ENCODE measurements at places on chromosomes 5 and 9.
A peak's percentile ranks its signal among the peaks of the same experiment; 100 is the strongest.

- no peak for DNase-seq
Observed at GRCh38 chr9:14346231-14346791, 32.4 kb upstream of the NFIB start.

GRCh38 chr5:109852371-109853155 lies 162.8 kb downstream of the MAN2A1 start:
- DNase-seq: no peak

- no peak for DNase-seq
Observed at GRCh38 chr5:54837981-54838380, 147.4 kb downstream of the ESM1 start.

DNA sequence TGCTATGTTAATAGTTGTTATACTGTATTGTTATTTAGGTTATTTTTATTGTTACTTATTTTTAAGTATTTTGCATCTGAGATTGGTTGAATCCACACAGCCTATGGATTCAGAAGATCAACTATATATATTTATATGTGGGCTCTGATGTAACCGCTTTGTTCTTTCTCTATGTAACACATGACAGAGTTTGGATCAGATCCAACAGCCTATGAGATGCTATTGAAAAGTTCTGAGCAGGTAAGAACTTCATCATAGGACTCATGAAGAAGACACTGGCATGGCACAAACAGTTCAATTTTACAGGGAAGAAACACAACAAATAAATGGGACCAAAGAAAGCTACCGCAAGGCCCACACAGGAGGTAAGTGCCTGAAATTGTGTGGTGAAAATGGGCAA lies 93.4 kb downstream of the GNAQ start:
- no peak for DNase-seq

DNA sequence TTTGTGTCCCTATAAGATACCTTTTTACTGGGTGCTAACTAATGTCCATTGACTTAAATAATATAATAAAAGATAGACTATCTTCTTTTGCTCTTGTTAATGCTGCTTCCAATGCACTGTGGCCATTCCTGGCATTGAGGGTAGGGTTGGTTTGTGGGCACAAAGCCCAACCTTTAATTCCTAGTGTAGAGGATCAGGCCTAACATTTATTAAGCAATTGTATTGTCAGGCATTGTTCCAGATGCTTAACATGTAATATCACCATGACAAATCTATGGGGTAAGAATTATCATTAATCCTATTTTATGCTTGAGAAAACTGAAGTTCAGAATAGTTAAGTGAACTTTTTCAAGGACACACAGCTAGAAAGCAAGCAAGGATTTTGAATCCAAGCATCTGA lies 60.4 kb upstream of the GPBP1 start:
- DNase-seq: no peak

- no peak for DNase-seq
Observed at GRCh38 chr9:97558701-97559101, 57.2 kb downstream of the TMOD1 start.

- no peak for DNase-seq
Observed at GRCh38 chr9:127680226-127680625, 26.6 kb upstream of the CFAP157 start.

GRCh38 chr5:131303537-131303936 lies 39.7 kb downstream of the CDC42SE2 start:
- DNase-seq: no peak

GRCh38 chr9:93321220-93321610 lies 130.3 kb upstream of the FAM120A start:
- no peak for DNase-seq

GRCh38 chr5:98635656-98636055 lies 137.8 kb upstream of the RGMB start:
- DNase-seq: no peak

- no peak for DNase-seq
Observed at GRCh38 chr9:137108608-137109249, 5.8 kb downstream of the DPP7 start.

GRCh38 chr9:109816490-109816889 lies 36.5 kb downstream of the PALM2AKAP2 start:
- no peak for DNase-seq

- DNase-seq: no peak
Observed at GRCh38 chr5:44332285-44332971, 56.8 kb downstream of the FGF10 start.

DNA sequence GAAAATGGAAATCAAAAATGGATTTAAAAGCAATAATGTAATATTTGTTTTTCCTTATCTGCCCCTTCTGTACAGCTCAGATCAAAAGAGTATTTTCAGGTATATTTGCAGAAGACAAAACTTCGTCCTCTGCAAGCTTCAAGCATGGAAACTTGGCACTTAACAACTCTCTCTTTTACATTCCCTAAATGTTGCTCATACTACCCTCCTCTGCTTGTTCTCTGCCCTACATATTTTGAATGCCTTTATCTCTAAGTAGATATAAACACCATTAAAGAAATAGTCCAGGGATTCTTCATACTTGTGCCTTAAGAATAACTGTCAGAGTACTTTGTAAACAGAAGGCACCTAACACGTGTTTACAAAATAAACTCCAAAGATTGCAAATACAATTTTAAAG lies 19.2 kb upstream of the SMC2 start:
- no peak for DNase-seq

DNA sequence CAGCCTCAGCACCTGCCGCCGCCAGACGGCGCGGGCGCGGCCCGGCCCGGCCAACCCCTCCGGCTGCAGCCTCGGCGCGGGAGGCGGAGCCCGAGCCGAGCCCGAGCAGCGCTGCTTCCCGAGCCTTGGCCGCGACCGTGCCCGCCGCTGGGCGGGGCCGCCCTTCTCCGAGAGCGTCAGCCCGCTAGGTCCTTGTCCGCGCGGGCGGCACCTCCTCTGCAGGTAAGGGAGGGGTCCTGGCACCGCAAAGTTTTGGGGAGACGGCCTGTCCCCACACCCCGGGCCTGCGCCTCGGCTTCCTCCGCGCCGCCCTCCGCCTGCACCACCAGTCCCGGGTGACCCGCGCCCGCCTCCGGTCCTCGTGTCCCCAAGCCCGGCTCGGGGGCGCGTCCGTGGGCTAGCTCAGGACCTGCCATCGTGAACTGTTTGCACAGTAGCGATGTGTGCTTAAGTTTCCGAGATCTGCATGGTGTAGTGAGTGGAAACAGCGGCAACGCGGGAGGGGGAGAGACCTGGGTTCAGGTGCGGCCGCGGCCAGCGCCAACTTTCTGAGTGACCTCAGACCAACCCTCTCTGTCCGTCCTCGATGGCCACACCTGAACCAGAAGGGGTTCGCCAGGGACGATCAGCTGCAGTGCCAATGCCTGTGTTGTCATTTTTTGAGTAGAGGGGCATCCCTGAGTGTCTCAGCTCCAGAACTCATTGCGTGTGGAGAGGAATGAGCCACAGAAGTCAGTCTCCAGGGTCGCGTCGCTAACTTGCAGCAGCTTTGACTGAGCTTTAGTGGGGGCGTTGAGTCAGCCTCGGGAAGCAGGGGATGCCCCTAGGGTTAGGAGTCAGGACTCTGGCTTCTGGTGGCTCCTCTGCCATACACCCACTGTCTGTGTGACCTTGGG lies at the start of gene FRMPD1:
Gene FRMPD1 (plus strand): TSS at position 82 of the 896 bp plus-strand sequence. CDS start 41,688 bp downstream, outside the sequence.
- peak; percentile 49 for DNase-seq

DNA sequence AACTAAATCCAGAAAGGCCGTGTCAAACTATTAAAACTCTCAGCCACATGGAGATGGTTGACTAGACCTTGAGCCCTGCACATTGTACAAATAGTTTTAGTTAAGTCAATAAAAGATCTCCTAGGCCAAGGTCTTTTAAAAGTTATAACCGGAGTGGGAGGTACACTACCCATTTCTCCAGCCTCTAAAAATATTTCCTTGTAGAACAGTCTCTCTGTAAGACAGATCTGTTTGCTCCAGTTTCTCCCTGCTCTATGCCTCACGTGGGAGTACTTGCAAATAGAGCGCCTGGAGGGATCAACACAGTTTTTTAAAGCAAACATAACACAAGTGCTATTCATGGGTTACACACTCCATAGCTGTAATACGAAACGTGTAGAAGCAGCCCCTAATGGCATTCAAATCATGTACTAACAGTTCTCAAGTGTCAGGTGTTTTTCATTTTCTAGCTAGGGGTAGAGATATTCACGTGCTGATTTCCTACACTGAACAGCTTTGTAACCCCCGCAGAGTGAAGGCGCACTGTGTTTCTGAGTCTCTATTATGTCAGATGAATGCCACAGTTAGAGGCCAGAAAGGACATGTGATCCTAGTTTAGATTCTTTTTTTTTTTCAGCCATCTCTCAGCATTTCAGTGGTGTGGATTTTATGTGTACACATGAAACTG lies 703.4 kb upstream of the GRAMD2B start:
- no peak for DNase-seq

DNA sequence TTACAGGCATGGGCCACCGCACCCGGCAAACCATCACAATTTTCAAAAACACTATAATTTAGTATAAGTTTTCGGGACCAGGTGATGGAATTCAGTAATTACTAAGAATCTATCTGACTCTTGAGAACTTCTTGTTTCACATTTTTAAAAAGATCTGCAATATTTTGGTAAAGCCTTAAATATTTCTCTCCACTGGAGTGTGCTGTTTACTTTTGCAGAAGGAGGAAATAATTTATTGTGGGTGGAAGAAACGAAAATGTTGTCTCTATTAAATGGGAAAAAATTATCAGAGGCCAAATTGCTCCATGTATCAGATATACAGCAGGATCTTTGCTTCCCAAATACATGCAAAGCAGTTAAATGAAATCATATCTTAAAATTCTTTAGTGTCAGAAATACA lies 566.8 kb upstream of the CYLC2 start:
- no peak for DNase-seq

DNA sequence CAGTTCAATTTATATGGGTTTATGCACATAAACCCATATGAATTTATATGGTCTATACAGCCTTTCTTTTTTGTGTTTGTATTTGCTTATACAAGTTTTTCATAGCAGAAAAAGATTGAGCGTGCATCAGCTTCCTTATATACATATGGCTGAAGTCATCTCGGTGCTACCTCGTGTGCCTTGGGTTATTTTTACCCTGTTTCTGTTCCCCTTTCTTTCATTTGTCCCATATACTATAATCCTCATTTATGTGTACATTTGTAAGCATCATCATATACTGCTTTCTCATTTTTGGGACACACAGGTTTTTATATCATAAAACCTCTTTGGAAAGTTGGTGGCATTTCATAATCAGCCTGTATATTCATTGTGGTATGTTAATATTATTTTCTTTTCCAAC lies 107.8 kb upstream of the ADAMTSL1 start:
- no peak for DNase-seq

DNA sequence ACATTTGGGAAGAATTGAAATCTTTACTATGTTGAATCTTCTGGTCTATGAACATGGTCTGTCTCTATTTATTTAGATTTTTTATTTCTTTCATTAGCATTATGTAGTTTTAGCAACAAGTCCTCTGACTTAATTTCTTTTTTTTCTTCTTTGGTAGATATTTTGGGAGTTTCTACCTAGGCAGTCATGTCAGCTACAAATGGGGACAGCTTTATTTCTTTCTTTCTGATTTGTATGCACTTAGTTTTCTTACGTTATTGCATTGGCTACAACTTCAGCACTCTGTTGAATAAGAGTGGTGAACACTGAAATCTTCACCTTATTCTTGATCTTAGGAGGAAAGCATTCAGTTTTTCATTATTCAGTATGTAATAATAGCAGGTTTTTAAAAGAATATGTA lies 33.5 kb downstream of the SMC5 start:
- DNase-seq: no peak

DNA sequence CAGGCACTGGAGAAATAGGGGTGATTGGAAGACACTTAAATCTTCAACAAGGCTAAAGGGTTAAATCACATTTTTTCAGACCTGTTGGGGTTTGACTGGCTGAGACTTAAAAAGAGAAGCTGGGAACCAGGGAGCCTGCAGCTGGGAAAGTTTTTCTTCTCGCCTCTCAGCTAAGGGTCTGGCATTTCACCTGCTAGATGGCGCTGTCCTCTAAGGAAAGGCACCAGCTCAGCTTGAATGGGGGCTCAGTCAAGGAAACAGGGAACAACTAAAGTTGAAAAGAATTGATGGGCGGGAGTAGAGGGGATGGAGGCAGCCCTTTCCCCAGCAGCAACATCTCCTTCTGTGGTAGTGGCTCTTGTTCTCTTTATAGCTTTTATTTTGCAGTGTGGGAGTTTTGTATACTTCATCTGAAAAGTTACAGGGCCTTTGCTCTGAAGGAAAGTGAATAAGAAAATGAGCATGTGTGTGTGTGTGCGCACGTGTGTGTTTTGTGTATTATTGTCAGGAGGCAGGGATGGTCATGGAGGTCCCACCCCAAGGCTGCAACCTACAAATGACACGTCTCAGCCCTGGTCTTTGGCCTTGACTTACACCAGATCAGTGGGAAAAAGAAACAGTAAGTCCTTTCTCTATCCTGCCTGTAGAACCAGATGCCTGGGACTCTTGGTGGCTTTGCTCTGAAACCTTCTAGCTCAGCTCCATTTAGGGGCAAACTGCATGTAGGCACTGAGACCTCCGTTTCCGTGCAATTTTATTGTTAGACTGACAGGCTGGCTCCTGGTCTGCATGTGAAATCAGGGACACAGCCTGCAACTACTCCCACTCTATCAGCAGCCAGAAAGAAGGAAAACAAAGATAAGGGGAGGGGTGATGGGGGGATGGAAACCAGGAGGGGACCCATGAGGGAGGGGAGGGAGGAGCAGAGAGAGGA lies 316.2 kb upstream of the CLINT1 start:
- peak; percentile 2 for DNase-seq

DNA sequence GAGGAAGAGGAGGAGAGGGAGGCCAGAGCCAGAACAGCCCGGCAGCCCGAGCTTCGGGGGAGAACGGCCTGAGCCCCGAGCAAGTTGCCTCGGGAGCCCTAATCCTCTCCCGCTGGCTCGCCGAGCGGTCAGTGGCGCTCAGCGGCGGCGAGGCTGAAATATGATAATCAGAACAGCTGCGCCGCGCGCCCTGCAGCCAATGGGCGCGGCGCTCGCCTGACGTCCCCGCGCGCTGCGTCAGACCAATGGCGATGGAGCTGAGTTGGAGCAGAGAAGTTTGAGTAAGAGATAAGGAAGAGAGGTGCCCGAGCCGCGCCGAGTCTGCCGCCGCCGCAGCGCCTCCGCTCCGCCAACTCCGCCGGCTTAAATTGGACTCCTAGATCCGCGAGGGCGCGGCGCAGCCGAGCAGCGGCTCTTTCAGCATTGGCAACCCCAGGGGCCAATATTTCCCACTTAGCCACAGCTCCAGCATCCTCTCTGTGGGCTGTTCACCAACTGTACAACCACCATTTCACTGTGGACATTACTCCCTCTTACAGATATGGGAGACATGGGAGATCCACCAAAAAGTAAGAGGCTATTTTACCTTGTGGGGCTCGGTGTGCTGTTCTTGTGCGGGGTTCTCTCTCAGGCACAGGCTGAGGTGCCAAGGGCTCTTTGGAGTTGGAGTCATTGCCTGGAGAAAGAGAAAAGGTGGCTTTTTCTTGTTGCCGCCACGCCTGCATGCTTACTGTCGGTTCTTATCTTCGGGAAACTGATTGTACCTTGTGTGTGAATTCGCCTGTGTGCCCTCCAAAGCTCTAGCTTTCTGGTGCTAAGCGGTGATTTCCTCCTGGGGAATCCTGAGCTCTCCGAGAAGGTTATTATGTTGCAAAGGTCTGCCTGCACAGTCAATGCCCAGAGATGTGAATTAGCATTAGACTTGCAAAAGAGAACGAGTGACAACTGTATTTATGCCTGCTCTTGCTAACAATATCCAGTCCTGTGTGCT lies at the start of gene ISL1:
Gene ISL1 (plus strand): TSS at position 318 of the 991 bp plus-strand sequence. CDS start 224 bp downstream, at position 542.
- DNase-seq: no peak

GRCh38 chr5:14254686-14255085 lies 111.5 kb downstream of the TRIO start:
- DNase-seq: no peak
